GM12878 (cell line): ENCODE measurements at places on chromosomes 11 and 22. TPM values are rescaled to one million over a fixed set of nuclear protein-coding genes. Genes with fewer than 3 reads are reported as not detected.

- H3K4me3 ChIP-seq: no peak overlapping the region
- H3K36me3 ChIP-seq: no peaks in the 10 kb centered on the region
- no peaks in the 10 kb centered on the region for H3K27me3 ChIP-seq
- H3K4me1 ChIP-seq: no peaks in the 10 kb centered on the region
- no peak overlapping the region for H3K27ac ChIP-seq
Observed at GRCh38 chr11:28227460-28227859, 119.3 kb downstream of the METTL15 start.

Gene CD6
- 11.2 and 17.6 TPM in 2 replicates for total RNA-seq

Gene RAG2
- not detected in 2 replicates for total RNA-seq

Gene THRSP
- total RNA-seq: not detected in 2 replicates
